ENCODE measurements at places on chromosomes 2 and 18.

DNA sequence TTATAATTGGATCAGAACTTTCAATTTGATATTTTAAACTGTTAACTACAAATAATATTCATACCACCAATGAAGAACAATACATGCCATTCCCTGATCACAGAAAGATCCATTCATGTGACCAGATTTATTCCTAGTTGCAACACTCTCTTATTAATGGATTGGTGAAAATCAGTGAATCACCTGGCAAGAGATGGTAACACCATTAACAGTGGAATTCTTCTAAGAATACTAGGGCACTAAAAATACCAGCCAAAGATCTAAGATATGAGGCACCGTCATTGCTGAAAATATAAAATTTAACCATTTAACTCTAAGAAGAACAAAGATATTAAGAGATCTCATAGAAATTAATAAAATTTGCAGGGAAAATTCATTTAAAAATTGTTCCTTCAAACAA, 58.1 kb downstream of the MAP4K3 start:
- no peak for DNase-seq

GRCh38 chr2:151664520-151664919, 69.8 kb downstream of the NEB start:
- no peak for DNase-seq

- no peak for DNase-seq
These were observed 851.6 kb upstream of the SALL3 start for GRCh38 chr18:78128004-78128403.

DNA sequence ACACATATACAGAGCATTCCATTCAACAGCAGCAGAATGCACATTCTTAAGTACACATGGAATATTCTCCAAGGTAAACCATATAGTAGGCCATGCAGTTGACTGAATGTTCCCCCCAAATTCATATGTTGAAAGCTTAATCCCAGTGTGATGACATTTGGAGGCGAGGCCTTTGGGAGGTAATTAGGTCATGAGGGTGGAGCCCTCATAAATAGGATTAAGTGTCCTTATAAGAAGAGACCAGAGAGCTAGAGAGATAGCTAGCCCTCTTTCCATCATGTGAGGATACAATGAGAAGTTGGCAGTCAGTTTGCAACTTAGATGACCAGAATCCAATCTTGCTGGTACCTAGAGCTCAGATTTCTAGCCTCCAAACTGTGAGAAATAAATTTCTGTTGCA, 27.6 kb downstream of the TMEM185B start:
- no peak for DNase-seq

- no peak for DNase-seq
These were observed 557.3 kb downstream of the CNTNAP5 start for GRCh38 chr2:124582387-124582786.

DNA sequence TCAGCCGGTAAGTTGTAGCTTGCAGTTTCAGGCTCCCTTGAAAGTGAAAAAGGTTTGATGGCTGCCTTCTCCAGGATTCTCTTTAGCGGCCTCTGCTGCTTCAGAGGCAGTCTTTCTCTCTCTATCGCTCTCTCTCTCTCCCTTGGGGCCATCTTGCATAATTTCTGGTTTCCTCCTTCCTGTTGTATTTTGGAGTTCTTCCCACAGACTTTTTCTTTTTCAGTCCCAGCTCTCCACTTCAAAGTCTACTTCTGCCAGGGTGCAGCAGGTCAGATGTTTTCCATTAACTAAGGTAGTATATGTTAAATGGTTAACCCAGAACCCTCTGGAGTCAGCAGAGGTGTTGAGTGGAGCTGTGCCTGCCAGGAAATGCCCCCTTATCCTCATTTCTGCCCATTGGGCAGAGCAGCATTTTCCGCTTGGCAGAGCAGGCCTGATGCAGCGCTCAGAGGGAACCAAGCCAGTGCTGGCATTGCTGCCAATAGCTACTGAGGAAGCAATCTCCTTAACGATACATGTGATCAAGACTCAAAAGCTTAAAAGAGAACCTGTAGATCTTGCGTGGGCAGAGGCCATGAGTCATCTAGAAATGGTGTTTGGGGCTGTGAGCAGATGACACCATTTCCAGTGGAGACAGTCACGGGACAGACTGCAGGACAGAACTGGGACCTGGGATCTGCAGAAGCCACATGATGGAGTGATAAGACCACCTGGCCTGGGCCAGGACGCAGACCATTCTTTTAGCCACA, 20.8 kb downstream of the DBI start:
- peak; percentile 20 for DNase-seq

DNA sequence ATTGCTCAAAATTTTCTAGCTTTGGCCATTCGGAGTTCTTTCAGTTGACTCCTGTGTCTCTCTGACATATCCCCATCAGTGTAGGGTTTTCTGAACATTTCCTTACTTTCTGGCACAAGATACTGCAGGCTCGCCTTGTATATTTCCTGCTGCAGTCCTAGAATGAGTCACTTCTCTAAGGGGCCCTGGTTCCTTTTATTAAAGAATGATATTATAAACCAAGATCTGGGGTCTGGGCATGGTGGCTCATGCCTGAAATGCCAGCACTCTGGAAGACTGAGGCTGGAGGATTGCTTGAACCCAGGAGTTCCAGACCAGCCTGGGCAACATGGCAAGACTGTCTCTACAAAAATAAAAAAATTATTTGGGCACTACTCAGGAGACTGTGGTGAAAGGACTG, 3.0 kb upstream of the RPL37A start:
- DNase-seq, result no peak

DNA sequence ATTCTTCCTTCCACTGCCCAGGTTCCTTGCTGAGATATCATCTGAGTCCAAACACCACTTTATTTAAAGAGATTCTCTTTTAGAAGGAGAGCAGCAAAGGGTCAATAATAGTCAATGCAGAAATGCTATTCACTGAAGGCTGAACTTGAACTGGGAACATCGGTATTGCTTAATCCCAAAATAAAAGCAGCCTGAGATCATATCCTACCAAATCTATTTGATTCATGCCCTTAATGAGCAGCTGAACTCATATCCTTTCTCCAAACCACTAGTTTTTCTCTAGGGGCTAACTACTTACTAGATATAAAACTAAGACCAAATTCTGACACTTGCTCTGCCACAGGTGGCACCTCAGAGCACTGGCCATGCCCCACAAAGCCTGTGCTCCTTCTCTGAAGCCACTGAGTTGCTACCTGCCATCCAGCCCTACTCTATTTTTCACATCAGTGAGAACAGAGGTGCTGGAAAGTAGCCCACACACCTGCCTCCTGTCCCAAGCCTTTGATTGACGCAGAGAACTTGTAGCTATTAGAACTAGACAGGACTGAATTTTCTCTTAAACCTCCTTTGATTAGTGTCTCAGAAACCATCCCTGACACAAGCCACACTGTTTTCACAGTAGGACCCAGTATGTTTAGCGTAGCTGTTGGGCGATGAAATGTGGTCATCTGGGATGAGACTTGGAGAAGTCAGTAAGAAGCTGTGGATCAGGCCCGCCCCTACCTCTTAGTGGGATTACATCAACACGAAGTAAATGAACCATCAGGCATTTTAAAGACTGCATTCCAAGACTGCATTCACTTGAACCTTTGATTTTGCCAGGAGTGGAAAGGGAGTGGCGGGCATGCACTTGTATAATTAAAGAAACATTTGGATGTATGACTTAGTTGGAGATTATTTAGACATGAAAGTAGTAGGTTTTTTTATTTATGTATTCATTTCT, 124.3 kb downstream of the RBMS1 start:
- no peak for DNase-seq

GRCh38 chr2:138503087-138503442, 1.5 kb downstream of the SPOPL start:
- no peak for DNase-seq

DNA sequence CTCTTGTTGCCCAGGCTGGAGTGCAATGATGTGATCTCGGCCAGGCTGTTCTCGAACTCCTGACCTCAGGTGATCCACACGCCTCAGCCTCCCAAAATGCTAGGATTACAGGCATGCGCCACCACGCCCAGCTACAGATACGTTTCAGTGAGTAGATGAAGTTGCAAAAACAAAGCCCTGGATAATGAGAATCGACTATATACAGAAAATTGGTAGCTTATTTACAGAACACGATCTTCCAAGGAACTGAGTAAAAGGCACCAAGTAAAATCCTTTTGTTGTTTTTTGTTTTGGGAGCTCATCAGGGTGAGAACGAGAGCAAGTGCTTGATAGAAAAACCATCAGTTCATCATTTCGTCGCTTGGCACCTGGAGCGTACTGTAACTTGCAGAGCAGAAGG, 62.8 kb downstream of the MYCN start:
- no peak for DNase-seq

DNA sequence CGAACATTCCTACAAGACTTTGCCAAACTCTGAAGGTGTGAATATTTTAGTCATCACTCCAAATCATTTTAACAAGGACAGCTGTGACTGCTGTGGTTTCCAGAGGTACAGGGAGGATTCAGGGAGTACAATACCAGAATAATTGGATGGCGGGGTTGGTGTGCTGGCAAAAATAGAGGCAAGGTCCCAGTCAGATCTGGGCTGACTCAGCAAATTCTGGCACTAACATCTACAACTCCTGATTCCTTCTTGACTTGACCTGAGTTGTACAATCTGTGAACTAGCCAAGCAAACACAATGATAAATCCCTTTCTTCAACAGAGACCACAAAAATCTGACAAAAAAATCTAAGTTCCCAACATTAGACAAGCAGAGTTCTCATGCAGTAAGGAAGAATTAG, 40.4 kb downstream of the RMP24 start:
- DNase-seq, result no peak

DNA sequence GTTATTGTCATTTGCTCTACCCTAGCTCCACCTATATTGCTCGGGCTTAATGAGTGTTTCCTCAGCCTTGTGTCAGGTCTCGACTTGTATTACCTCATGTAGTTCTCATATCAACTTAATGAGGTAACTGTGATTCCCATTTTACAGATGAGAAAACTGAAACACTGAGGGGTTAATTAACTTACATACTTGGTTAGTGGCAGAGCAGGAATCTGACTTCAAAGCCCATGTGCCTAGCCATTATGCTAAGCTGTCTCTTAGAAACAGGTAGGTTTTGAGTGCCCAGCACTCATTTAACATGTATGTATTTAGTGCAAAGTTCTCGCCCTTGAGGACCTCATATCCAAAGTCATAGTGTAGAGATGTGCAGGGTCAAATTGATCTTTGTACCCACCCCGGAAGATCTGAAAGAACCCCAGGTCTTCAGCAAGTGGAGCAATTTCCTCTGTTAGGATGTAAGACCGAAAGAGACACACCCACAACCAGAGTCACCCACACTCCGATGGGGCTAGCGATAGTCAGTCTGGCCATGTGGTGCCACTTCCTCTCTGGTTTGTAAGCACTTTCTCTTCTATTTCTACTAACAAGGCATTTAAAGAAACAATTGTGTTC, 121.0 kb upstream of the SLC39A10 start:
- no peak for DNase-seq

GRCh38 chr18:23688528-23688927, 725 bp upstream of the LAMA3 start:
- no peak for DNase-seq

DNA sequence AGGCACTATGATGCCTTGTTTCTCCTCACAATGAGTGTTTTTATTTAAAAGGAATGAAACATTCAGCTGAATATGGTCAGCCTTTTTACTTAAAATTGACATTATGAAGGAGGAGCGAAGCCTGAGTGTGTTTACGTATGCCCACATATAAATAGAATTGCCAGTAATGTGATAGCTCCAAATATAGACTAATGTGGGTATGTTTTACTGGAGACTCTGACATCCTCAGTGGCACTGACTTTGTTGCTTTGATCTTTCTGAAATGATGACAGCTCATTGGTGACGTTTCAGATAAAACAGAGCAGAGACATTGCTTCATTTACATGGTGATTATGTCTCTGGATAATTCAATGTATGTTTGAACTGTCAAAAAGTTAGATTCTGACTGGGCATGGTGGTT, 167.0 kb downstream of the MGAT5 start:
- DNase-seq, result no peak

- DNase-seq, result no peak
These were observed 4.2 kb upstream of the IL1R1 start for GRCh38 chr2:102138331-102138730.

DNA sequence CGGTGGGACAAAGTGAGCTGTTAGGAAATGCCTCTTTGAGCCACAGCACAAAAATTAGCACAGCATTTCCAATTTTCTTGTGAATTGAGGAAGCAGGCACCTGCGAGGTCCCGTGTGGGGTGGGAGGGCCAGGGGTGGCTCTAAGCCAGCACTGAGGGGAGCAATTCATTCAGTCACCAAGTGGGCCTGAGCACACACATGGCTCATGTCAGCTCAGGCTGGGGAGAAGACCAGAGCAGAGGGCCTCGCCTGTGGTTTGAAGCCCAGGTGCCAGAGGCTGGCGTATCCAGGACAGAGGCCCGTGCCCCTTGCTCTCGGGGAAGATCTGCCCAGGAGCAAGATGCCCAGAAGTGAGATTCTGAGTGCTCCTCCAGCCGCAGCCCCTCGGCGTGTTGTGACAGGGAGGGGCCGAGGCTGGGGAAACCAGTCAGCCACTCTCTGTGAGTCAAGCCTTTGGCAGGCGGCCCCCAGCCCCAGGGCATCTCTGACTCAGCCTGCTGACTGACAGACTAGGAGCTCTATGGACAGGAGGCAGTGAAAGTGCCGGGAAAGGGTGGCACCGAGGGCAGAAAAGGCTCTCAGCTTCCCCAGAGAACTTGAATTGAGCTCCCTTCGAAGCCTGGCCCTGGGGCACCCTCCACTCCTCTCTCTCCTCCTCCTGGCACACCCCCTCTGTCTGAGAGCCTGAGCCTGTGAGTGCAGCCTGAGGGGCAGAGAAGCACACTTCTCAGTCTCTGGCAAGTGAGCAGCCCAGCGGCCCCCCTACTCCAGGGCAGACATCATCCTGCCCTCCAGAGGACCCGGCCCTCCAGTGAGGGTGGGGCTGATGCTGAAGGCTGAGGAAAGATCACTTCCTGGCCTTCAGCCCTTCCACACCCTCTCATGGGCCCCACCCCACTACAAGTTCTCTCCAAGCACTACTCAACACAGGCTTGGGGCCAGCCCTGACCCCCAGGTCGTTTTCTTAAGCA, 32.3 kb downstream of the CYP26B1 start:
- DNase-seq, result no peak

DNA sequence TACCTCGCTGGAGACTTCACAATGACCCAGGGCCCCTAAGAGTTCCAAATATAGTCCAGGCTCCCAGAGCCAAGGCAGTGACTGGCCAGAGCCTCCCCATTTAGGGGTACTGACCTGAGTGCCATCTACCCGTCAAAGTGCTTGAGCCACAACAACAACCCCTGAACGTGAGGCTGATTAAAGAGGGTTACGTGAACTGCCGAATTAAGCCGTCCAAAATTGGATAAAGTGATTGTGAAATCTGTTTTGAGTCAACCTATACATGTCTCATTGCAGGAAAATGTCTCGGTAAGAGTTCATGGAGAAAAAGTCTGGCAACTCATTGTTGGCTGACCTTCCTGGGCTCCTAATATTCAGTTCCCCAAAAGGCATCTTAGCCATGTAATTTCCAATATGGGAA, 116.3 kb downstream of the TTC32 start:
- no peak for DNase-seq

DNA sequence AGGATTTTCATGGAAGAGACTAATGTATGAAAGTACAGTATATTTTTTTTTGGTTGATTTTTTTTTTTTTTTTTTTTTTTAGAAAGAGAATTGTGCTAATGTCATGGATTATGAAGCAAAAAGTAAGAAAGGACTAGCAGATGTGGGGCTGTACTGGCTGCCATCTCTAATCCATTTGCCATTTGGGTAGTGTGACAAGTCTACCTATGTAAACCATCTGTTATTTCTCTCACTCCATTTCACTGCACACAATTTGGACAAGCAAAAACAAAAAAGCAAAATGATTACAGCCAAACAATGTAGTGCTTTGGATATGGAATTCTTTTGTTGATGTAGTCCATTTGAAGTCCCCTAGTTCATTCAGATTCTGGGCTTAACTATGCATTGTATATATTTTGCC, 1355.4 kb downstream of the LRP1B start:
- DNase-seq, result no peak

GRCh38 chr2:73217160-73217559, 3.1 kb downstream of the SMYD5 start:
- DNase-seq, result no peak

Measured in cortex of kidney (tissue), 1 donor.